Stimulated activated CD8-positive, alpha-beta memory T cell treated with anti-CD3 and anti-CD28 coated beads, Interleukin-7, amount 100 ng/mL, for 1 hour (primary cell): ENCODE measurements at places on chromosomes 1 and 21.

- DNase-seq: no peak
Observed at GRCh38 chr1:207243442-207244408, 77.8 kb upstream of the CD55 start.

GRCh38 chr1:14822493-14822892 is 224.0 kb downstream of the KAZN start:
- no peak for DNase-seq

- no peak for DNase-seq
Observed at GRCh38 chr21:31660259-31660565, 719 bp downstream of the SOD1 start.

DNA sequence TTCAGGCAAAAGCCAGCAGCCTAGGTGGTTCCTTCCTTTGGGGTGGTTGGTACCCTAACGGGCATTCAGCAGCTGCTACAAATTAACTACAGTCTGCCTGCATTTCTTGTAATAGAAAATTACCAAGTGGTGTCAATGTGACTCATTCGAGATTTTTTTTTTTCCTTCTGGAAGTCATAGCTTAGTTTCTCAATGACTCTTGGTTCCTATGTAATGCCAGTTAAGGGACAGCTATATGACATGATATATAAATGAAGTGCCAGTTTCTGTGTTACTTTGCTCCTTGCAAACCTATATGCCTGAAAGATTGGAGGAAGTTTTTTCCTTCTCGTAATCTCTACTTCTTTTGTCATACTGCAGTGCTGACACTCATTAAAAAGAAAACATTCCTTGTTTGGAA is 2.6 kb downstream of the MGST3 start:
- no peak for DNase-seq

- DNase-seq: no peak
Observed at GRCh38 chr1:162951553-162952315, 90.8 kb upstream of the CCDC190 start.

DNA sequence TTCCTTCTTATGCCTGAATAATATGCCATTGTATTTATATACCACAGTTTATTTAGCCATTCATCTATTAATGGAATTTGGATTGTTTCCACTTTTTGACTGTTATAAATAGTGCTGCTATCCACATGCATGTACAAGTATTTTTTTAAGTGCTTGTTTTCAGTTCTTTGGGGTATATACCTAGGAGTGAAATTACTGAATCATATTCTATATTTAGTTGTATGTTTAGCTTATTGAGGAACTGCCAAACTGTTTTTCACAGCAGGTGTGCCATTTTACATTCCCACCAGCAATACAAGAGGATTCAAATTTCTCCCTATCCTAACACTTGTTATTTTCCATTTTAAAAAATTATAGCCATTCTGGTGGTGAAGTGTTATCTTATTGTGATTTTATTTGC is 7.6 kb upstream of the HJV start:
- no peak for DNase-seq
